ENCODE measurements at places on chromosomes 3 and 15.

GRCh38 chr15:68249058-68249713 lies 19.7 kb upstream of the CLN6 start:
- DNase-seq: no peak

DNA sequence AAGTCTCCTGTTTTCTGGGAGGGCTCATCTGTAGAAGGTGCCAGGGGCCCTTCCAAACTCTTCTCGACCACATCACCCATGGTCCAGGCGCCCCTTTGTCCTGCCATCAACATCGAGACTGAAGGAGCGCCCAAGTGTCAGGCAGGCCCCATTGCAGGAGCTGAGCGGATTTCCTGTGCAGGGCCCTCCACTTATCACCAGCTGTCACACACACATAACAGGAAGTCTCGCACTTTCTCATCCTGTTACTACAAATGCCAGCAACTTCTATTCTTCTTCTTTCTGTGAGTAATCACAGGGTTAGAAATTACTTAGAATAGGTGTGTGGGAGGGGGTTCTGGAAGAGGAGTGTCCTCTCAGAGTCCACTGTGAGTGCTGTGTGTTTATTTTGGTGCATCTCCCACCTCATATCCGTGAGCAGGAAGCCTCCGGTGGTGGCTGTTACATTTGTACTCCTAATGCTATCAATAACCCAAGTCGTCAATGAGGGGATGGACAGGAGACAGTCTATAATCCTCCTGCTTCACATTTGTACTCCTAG lies at the start of gene KLHL6:
Gene KLHL6, minus strand, starts transcription at position 166 of the 541 bp plus-strand sequence. Its CDS starts 53 bp downstream, at position 113.
- peak; percentile 46 for DNase-seq

- DNase-seq: no peak
These were observed 75.4 kb upstream of the ABHD17C start for GRCh38 chr15:80619680-80620079.

DNA sequence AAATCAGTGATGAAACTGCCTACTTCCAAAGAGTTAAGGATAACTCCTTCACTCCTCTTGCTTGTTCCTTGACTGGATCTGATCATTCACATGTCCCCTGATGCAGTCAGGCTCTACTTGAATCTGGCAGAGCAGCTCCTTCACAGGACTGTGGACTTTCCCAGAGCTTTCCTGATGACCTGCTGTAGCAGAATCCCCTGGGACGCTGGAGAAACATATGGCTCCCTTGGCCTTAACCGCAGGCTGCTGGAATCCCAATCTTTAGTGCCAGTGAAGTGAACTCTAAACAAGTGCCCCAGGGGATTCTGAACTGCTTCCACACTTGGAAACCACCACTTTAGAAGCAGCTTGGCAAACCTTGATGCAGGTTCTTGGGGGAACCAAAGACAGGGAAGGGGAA lies 217.8 kb downstream of the CHST2 start:
- no peak for DNase-seq

GRCh38 chr15:63226966-63227401 lies 37.6 kb downstream of the RAB8B start:
- no peak for DNase-seq
